ENCODE measurements at places on chromosomes 16 and 17.

DNA sequence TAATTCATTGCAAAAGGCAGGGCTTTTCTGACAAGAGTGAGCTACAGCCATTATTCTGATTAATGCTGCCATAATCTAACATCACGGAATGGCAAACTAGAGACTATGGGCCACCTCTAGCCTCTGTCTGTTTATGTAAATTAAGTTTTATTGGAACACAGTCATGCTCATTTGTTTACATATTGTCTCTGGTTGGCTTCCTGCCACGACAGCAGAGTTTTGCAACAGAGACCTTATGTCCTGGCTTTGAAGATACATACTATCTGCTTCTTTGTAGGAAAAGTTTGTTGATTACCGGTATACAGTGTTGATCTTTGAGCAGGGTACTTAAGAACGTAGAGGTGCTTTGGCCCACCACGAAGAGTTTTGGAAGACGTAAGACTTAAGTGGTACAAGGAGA is 715.9 kb upstream of the RBFOX1 start:
- DNase-seq = no peak

DNA sequence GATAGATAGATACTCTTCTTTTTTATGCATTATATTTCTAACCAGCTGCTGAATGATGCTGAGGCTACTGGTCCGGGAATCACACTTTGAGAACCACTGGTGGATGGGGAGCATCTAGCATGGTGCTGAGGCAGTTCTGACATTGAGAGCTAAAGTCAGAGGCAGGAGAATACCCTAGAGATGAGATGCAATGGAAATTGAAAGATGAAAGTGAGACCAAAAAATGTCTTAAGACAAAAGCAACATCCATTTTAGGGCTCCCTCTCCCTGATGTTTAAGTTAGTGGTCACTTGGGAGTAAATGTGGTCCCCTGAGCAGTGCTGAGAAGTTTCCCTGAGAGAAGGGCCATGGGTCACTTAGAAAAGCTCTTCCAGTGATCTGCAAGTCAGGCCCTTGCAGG is 6.8 kb downstream of the PCTP start:
- DNase-seq = no peak

DNA sequence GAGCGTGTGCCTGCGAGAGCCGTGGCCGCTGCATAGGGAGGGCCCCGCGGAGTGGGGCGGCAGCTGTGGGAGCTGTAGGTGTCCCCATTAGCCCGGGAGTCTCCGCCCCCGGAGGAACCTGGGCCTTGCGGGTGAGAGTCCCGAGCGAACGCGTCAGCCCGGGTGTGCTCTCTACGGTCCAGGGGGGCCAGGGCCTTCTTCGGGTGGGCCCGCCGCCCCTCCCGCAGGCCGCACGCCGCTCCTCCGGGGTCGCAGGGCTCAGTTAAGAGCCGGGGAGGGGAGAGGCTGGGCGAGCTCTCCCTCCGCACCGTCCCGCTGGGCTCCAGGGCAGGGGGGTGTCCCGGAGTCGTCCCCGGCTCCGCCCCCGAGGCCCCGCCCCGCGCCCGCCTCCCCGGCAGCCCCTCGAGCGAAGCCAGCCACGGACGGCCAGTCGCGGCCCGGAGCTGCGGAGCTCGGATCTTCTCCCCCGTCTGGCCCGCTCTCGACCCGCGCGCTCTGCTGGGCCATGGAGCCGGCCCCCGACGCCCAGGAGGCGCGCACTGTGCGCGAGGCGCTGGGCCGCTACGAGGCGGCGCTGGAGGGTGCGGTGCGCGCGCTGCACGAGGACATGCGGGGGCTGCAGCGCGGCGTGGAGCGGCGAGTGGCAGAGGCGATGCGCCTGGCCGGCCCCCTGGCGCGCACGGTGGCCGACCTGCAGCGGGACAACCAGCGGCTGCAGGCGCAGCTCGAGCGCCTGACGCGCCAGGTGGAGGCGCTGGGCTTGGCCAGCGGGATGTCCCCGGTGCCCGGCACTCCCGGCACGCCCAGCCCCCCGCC is at the start of gene SMTNL2:
SMTNL2 (plus strand) TSS at position 429 of the 816 bp plus-strand sequence; CDS start at position 506, 77 bp downstream.
- DNase-seq = no peak

DNA sequence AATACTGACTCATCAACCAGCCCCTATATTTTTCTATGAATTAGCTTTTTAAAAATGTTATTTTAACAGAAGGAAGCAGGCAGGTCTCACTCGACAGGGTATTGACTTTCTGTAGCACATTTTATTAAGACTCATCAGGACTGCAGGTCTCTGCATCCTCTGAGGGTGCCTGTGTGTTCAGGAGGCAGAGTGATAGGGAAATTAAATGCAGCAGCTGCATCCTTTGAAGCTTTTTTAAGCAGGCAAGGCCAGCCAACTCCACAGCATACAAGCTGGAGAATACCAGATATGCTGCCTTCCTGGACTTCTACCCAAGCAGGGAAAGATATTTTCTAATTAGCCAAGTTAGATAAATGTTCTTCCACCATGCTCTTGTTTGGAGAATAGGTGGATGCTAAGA is 124.9 kb downstream of the WSCD1 start:
- no peak for DNase-seq

DNA sequence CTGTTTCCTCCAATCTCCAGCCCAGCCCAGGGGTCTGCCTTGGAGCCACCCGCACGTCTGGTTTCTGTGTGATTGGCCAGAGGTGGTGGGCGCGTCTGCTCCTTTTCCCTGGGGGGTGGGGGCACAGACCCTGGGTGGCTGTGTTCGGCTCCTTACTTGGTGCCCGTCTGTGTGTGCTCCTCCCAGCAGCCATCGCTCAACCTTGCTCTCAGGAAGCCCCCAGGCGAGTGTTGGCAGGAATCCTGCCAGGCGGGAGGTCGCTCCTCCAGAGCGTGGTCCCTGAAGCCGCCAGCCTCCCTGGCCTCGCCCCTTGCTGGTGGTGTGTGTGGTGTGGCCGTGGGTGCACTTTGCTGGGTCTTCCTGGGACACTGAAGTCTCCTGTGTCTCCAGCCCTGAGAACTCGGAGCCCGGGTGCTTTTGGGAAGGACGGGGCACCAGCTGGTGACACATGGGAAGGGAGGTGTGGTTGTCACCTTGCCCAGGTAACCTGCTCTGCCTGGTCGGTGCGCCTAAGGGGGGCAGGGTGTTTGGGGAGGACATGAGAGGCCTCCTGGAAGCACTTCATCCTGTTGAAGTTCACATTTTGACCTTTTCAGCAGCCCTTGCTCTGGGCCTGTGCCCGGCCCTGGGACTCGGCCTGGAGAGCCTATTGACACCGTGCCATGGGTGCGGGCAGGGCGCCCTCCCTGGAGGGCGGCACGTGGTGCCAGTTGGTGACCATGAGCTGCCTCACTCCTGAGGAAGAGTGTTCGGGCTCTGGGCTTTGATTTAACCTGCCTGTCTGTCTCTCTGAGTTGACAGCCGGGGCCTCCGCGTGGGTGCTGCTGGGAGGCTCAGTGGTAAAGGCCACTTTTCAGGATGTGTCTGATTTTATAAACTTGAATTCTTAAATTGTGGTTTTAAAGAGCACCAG is 49.0 kb upstream of the ZNF750 start:
- no peak for DNase-seq

GRCh38 chr16:80794071-80794470 is 10.3 kb downstream of the CDYL2 start:
- no peak for DNase-seq

- DNase-seq = no peak
Observed at GRCh38 chr16:55530316-55530856, 21.5 kb downstream of the LPCAT2 start.

DNA sequence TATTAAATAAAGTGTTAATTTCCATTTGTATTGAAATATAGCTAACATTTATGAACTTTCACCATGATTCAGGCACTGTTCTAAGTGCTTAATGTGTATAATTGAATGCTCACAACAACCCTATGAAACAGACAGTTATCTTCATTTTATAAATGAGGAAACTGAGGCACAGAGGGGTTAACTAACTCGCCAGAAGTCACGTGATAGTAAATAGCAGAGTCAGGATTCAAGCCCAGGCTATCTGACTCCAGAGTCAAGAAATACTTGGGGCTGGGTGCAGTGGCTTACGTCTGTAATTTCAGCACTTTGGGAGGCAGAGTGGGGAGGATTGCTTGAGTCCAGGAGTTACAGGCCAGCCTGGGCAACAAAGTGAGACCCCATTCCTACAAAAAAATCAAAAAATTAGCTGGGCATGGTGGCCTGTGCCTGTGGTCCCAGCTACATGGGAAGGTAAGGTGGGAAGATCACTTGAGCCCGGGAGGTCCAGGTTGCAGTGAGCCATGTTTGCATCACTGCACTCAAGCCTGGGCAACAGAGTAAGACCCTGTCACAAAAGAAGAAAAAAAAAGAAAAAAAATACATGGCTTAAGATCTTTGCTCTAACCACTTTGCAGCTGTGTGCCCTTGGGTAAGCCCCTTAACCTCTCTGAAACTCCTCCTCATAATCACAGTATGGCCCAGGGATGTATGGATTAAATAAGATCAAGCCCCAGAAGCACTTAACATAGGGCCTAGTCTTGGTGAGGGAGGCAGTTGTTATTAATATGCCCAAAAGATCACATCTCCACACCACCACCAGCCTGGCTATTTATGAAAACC is 29.0 kb downstream of the WSB1 start:
- DNase-seq = no peak

DNA sequence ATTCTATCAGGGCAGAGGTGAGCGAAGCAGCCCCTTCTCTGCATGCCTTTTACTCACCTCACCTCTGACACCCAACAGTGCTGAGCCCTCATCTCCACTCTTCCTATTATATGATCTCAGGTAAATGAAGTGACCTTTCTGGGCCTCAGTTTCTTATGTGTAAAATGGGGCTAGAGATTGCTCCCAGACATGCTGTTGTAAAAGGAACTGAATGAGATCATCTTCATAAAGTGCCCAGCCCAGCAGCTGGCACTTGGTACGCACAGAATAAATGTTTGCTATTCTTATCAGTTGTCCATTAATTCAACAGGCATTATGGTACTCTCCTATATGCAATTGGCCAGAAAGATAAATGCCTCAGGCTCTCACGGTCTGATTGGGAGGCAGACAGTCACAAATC is 4.5 kb upstream of the GALK1 start:
- no peak for DNase-seq

- no peak for DNase-seq
Observed at GRCh38 chr16:72596373-72596772, 424.4 kb upstream of the PMFBP1 start.

- peak; percentile 1 for DNase-seq
Observed at GRCh38 chr16:69566981-69567680, 1.4 kb downstream of the NFAT5 start.

DNA sequence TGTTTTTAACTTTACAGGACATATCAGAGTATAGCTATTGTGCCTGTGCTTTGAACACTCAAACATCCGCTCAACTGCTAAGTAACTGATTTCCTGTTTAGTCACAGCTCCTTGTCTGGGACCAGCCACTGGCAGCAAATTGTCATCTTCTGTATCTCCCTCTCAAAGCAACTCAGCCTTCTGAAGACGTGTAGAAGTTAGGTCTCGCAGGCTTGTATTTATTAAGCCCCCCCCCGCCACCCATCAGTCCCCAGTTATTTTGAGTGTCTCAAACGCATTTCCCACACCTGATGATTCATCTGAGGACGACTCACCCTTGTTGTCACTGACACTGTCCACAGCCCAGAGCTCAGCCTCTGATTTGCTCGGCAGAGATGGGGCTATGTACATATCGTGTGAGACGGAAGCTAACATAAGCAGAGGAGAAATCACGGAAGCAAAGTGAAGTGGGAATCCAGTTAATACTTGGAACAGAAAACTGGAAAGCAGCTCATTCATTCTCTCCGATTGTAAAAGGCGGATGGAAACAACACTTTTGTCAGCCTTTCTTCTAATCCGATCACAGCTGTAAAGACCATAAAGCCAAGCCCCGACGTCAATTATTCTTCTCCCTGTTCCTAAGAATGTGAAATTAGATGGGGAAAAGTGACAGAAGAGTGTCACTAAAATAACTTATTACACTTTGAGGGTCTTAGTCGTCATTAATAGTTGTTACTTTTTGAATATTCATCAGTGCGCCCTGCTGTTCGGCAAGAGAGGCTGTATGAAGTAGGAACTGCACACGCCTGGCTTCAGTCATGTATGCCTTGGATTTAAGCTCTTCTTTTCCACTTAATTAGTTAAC is 64.2 kb downstream of the PITPNC1 start:
- DNase-seq = peak; percentile 61

GRCh38 chr16:2058420-2058819 is 10.6 kb downstream of the TSC2 start:
- DNase-seq = no peak

DNA sequence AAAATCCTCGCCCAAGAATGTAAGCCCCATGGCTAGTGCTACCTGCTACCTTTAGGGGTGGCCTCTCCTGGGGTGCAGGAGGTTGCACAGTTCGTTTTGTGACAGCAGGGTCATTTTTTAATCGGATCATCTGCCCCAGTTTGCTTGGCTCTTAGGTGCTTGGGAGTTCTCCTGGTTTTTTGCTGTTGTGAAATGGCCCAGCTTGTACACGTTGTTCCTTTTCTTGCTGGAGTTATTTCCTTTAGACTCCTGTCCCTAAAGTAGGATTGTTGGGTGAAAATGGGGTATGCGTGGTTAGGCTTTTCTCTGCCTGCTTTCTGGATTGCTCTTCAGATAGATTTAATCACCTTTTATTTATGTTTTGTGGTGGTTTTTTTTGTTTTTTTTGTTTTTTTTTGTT is 25.8 kb downstream of the ABCC1 start:
- no peak for DNase-seq

DNA sequence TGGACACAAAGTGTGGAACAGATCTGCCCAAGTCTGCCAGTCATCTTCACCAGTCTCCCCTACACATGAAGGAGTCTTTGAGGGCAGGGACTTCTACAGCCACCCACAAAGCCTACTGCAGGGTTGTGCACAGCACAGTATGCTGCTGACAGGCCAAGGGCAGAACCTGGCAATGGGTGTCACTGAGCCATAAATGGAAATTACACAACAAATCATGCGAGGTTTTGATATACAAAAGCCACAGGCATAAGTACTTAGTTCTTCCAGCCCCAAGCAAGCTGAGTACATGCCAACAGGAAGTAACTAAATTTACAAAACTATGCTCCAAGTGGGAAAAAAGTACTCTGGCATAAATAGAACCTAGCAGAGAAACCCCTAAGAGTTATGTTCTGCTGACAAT is 7.8 kb upstream of the PSMC3IP start:
- no peak for DNase-seq

GRCh38 chr17:11555530-11555929 is 42.7 kb upstream of the DNAH9 start:
- DNase-seq = no peak

GRCh38 chr17:76491271-76492122 is 9.7 kb downstream of the RHBDF2 start:
- no peak for DNase-seq

- DNase-seq = no peak
Observed at GRCh38 chr16:5478036-5478435, 380.4 kb upstream of the EEF2KMT start.

DNA sequence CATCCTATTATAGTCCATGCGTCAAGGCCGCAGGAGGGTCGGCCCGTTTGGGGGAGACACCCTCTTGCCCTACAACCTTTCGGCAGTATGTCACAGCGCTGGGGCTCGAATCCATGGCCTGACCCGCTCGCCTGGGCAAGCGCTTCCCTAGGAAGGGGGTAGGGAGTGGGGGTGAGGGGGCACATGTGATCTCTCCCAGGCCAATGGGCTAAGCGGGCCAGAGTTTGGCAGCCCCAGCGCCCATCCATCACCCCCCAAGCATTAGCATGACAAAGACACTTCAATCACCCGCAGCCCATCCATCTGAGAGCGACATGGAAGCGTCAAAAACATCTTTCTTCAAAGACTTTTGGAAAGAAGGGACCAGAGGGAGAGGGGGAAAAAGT is at the start of gene HOXB1:
HOXB1 (minus strand) TSS at position 125 of the 386 bp plus-strand sequence; CDS start at position 18, 107 bp downstream.
- no peak for DNase-seq
